Fibroblast of skin of left quadriceps (primary cell): ENCODE measurements at places on chromosomes 3 and 15.

DNA sequence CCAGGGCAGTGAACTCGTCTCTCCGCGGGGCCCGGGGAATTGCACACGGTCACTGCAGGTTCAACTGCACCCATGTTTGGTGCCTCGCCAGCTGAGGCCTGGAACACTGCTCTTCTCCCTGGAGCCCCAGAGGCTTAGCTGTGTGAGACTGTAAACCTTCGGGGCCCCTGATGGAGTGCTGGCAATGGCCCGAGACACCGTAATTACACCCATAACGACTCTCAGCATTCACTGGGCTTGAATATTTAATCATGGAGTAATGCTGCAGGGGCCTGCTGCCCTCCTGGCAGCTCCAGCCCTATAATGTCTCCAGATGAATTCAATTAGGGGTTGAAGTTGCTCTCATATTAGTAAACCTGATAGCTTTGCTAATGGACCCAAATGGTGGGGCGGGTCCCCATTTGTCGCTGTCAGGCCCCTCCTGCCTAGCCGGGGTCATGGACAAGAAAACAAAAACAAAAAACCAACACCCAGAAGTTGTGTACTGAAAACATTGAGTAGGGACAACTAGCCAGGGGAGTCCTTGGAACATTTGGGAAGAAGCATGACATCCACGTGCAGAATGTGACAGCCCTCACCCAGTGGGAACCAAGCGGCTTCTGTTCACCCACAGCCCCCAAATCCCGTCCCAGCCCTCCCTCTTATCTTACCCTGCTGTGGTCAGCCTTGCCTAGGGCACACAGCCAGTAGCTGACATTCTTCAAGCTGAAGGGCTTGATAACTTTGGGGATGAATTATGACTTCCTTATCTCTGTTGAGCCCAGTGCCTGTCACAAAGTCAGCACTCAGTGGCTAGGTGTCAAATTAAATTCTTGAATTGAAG, 74.3 kb upstream of the SCN5A start:
- DNase-seq, result no peak

- no peak for DNase-seq
Measured at GRCh38 chr3:14522768-14523167, 17.4 kb downstream of the GRIP2 start.

GRCh38 chr3:44509393-44509921, 32.0 kb upstream of the ZNF445 start:
- DNase-seq, result no peak

DNA sequence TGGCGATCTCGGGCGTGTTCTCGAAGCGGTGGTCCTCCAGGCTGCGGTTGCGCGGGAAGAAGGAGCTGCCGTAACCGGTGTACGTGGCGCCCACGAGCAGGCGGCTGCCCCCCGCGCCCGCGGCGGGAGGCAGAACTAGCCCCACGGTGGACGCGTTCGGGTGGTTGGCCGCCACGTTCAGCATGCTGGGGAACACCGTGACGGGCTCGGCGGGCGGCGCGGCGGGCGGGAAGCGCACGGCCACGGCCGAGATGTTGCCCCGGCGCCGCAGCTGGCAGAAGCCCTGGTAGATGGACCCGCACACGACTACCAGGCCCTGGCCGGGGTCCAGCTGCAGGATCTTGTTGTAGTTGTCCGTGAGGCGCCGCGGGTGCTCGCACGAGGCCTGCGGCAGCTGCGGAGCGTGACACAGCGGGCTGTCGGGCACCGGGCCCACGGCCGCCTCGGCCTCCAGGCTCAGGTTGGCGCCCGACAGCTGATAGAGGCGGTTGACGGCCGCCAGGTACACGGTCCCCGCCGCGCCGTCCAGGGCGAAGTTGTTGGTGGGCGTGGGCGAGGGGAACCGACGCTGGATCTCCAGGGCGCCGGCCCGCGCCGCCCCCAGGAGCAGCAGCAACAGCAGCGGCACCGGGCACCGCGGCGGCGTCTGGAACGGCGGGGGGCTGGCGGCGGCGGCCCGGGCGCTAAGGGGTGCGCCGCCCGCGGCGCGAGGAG, 397 bp downstream of the PLXND1 start:
- DNase-seq, result no peak

DNA sequence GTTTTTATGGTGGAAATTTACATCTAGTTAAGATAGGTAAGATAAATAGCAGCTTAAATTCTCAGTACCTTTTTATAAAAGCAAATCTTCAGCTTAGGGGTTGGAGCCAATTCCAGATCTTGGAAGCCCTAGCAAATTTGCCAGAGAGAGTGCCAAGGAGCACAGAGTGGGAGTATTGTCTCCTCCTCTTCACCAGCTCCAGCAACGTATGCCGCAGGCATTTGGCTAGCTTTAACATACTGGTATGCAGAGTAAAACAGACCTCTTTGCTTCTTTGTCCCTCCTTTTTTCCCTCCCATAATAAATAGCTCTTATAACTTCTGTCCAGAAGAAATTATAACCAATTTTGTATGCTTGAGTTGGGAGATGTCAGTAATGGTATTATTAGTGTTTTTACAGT, 140.4 kb downstream of the DIPK2A start:
- no peak for DNase-seq

GRCh38 chr3:71172951-71173350, 410.6 kb downstream of the FOXP1 start:
- DNase-seq, result peak; percentile 81

- DNase-seq, result no peak
Measured at GRCh38 chr3:15183011-15183410, 23.0 kb upstream of the CAPN7 start.

DNA sequence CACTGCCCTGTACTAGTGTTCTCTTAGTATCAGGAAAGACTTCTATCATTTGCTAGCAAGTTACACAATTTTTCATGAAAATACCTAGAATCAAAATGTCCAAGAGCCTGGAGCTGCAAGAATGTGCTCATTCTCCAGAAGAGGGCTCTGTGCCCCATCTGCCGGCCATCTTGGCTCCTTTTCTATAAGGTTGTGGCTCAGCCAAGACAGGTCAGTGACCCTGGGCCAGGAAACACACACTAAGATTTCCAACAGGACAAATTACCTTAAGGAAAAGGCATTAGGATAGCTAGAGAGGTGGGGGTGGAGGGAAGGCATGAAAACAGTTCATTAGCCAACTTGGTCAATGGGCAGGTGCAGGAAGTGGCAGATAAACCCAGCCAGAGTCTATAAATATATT, 20.7 kb downstream of the TIMP4 start:
- no peak for DNase-seq

DNA sequence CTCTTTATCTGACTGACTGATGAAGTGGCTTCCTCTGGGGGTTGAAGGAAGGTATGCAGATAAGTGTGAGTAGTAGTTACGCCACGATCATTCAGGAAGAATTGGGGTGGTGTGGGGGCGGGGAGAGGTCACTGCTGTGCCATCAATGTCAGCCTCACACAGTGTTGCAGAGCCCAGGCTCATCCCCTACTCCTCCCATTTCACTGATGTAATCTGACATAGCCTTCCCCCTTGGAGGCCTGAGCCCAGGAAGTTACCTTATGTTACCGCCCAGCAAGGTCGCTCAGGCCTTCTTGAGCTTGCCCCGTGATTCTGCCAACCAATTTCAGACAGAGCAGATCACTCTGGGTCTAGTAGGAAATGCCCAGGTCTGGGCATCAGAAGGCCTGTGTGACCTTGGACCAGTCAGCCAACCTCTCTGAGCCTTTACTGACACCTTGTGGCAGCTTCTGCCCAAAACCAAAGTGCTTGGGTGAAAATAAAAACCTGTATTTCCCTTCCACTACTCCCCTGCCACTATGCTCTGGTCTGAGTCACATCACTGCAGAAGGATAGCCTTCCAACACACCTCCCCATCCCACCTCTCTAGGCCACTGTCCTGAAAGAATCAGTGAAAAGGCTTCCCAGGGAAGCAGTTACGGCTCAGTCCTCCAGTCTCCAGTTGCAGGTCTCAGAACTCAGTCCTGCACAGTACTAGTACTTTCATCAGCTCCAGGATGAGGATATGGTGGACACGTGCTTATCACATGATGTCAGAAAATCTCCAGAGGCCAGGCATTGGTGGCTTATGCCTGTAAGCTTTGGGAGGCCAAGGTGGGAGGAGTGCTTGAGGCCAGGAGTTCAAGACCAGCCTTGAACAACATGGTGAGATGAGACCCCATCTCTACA, 28.1 kb upstream of the INSYN1 start:
- no peak for DNase-seq

- DNase-seq, result no peak
Measured at GRCh38 chr15:27124287-27124871, 153.4 kb downstream of the GABRG3 start.

DNA sequence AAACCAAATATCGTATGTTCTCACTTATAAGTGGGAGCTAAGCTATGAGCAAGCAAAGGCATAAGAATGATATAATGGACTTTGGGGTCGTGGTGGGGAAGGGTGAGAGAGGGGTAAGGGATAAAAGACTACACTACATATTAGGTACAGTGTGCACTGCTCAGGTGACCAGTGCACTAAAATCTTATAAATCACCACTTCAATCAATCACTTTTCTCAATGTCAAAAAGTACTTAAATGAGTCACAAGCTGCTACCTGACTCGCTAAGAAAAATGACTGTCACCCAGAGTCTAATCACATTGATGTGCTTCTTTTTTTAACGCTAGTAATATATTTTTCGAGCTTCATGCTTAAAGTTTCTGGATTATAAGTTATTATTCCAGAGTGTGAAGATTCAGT, 95.5 kb downstream of the CBLB start:
- DNase-seq, result no peak

DNA sequence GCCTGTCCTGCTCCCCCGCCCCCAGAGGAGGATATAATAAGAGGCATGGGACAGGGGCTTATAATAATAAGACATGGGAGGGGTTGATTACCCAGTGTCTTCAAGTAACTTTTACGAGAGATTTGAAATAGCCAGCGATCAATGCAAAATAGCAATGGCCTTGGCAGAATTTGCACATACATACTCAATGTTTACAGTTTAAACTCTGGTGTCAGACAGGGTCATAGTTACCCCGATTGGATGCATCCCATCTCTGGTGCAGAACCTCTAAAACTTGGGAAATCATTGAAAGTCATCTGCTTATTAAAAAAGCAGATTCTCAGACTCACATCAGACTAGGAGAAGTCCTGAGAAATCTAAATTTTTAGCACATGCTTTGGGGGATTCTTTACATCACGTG, 61.0 kb downstream of the TRAK1 start:
- DNase-seq, result no peak

DNA sequence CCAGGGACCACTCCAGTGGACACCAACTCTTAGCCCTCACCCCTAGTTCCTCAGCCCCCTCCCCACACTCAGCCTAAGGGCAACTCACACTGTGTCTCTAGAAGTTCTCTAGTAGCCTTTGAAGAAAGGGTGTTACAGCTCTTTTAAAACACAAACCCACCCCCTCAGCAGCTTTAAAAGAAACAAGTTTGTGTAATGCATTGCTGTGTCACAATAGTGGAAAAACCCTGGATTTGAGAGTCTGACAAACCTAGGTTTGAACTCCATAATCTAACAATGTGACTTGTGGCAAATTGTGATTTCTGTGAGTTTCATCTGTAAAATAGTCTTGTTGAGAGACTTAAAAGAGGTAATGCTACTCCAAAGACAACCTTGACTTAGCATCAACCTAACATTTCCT, 54.0 kb downstream of the PLCH1 start:
- no peak for DNase-seq

DNA sequence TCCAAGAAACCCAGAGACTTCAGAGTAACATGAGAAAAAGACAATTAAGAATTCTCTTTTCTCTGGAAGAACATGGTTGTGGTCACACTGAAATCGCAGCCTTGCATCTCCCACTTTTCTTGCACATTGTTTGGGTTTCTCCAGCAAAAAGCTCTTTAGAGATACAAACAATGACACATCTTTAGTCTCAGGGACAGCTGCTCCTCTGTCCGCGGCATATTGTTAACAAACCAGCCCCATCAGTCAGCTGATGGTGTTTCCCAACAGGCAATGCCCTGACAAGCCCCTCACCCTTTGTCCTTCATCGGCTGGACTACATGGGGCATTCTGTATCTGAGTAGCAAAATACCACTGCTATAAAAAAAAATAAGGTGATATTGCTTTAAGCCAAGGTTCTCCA, 53.4 kb downstream of the UMPS start:
- no peak for DNase-seq

DNA sequence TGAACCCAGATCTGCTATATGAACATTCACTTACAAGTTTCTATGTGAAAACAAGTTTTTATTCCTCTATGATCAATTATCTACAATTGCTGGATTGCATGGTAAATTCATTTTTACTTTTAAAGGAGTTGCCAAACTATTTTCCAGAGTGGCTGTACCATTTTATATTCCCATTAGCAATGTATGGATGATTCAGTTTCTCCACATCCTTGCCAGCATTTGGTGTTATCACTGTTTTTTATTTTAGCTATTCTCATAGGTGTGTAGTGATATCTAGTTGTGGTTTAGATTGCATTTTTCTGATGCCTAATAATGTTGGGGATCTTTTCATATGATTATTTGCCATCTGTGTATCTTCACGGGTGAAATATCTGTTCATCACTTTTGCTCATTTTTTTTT, 78.3 kb downstream of the APBA2 start:
- DNase-seq, result no peak

DNA sequence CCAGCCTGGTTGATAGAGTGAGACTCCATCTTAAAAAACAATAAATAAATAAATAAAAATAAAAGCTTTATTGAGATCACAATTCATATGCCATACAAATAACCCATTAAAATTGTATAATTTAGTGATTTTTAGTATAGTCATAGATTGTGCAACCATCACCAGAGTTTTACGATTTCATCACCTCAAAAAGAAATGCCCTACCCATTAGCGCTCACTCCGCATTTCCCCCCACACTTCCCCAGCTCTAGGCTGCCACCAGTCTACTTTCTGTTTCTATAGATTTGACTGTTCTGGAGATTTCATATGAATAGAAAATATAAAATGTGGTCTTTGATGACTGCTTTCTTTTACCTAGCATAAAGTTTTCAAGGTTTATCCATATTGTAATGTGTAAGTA, 57.0 kb downstream of the ARHGEF26 start:
- no peak for DNase-seq

- DNase-seq, result no peak
Measured at GRCh38 chr3:159805411-159805772, 183.2 kb upstream of the IL12A start.

DNA sequence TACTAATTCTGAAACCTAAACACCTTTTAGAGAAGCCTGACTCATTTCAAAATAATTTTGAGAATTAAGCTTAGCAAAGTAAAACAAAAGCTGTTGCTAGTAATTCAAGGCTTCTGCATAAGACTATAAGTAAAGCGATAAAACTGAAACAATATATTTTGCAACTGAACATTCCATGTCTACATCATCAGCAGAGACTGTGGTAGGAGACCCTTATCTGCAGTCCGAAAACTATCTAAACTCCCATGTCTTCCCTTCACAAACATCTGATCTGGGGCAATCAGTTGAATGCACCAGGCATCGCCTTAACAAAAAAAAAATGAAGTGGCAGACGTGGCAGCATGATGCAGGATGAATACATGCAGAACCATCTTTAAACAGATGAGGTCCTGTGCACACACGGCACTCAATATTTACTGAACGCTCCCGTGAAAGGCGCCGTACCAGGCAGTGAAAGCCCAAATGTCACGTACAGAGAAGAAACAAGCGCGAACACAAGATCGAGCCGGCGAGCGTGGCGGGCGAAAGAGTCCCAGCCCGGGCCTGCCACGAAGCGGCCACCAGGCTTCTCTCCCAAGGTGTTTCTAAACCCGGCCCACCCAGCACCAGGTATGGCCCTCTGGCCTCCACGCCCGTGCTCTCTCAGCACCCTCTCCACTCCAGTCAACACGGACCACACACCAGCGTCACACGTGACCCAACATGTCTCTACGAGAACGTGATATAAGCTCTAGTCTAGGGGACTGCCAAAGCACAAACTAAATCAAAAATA, 63.0 kb downstream of the CHSY1 start:
- no peak for DNase-seq

- DNase-seq, result no peak
Measured at GRCh38 chr15:100078511-100079220, 263.1 kb downstream of the ADAMTS17 start.

GRCh38 chr15:88118035-88118434, 138.5 kb downstream of the NTRK3 start:
- DNase-seq, result no peak
